ENCODE measurements at places on chromosomes 12 and 14.

DNA sequence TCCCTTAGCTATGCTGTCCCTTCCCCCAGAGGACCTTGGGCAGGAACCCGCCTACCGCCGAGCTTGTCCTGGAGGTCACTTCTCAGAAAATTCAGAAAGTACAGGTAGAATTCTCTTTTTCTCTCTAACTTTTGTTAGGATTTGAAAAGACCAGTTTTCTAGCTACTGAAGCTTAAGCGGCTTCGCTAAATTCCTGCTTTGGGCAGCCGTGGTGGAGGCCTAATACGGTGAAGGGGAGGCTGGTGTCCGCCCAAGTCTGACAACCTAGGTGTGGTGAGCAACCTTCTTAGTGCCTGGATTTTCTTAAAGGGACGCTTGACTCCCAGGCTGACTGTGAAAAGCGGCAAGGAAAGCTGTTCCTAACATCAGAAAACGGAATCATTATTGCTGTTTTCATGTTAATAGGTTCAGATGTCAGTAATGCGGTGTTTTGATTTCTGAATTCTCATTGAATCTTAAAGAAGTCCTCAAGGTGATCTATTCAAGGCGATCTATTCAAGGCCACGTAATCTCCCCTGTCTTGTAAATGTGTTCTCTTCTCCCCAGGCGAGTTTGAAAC is 835 bp downstream of the FGD4 start:
- DNase-seq: peak; percentile 66

DNA sequence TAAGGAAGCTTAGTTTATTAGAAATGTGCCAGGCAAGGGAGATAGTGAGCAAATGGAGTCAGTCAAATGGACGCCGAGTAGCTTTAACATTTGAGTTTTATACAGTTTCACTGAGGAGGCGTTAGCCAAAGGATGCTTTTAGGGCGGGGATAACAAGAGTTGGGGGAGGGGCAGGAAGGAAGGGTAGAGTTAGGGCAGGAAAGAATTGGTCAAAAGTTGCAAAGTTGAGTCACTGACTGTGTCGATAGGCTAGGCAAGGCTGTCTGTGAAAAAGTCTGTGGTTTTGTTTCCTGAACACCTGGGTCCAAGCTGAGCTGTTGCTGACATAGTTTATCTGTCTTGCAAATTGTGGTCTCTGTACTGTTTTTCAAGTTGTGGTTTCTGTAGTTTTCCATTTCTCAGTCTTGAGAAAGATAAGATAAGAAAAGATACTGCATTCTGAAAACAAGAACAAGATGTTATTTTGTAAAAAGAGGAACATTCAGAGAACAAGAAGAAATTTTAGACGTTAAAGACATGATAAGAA is 62.6 kb upstream of the RESF1 start:
- DNase-seq: no peak

DNA sequence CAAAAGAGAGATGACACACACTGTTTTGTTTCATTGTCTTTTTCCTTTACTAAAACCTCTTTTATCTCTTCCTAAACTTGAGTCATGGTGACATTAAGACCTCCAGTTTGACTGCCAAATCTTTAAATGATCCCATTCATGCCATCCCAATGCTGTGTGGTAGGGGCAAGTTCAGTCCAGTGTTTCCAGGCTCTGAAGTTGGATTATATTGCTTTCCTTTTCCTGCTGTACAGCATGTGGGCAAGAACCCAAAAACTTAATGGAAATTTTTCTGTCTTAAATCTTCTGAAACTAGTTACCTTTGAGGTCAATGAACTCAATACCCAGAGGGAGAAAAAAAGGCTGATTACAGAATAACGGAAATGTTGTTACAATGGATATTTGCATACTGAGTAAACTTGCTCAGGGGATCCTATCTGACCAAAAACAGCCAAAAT is 187.1 kb upstream of the FAR2 start:
- no peak for DNase-seq

DNA sequence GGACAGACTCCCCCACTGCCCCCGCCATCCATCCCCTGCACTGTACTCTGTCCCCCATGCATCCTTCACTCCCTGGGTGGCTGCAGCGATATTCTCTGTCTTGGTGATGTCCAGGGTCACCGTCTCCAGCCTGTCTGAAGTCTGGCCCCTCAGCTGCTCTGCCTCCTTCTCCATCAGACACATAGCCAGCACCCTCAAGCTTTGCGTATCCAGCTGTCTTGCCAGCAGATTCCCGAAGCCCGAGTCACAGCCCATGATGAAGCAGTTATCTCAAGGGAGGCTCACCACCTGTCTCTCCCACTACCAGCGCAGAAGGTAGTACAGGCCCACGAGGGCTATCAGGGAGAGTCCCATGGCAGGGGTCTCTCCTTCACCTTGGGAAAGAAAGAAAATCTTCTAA is 77.8 kb downstream of the HSD17B6 start:
- no peak for DNase-seq

DNA sequence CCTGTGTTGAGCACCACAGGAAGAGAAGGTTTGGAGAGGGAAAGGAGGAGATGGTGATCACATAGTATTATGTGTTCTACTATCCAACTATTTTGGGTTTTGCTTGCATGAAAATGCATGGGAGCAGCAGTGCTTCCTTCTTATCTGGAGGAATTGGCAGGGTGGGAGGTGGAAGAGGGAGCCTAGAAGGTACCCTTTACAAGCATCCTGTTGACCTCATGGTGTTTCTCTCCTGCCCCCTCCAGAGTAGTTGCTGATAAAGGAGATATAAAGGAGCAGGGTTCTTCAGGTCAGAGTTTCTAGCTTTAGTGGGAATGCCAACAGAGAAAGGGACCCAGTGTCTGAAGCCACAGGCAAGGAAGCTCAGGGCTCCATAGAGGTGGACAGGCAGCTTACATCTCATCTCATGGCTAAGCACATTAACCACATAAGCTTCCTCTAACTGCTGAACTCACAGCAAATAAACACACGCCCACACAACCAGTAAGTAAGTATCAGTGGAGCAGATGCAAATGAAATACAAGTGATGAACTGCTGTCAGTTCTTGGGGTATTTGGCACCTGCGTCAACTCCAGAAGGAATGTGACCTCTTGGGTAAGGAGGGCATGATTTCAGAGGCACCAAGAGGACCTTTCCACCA is 174.2 kb upstream of the SLC38A2 start:
- DNase-seq: no peak

DNA sequence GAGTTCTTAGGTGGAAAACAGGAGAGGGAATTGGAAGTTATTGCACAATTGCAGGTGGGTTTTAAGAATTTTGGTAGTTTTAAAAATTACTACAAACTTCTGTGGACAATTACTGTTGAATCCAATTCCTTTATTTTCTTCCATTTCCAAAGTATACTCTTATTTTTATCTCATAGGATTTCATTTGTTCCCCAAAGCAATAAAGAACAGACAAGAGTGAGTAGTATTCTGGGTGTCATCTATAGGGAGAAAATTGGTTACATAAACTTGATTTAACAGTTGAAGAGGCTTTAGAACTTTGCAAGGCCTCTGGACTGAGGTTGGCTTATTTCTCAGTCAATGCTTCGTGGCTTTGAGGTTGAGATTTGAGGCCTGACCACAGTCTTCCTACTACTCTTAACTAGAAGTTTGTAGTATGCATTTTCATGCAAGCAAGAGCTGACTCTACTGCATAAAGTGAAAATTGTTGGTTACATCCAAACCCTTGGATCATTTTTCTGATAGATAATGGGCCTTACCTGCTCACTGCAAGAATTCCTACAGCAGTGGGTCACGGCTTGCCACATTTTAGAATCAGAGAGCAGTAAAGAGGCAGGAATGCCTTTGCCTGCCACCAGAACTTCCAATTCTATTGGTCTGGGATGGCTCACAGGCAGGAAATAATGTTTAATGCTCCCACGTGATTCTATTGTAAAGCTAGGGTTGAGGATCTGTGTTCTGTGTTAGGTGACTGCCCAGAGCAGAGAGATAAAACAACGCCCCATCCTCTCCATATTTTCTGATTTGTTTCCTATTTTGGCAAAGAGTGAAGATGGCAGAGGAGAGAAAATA is 270.5 kb downstream of the TTC6 start:
- no peak for DNase-seq

GRCh38 chr12:13209436-13210235 is 13.1 kb downstream of the EMP1 start:
- no peak for DNase-seq

- DNase-seq: no peak
Observed at GRCh38 chr12:6552140-6552551, 3.7 kb downstream of the IFFO1 start.
